ENCODE measurements at places on chromosomes 6 and 20.

DNA sequence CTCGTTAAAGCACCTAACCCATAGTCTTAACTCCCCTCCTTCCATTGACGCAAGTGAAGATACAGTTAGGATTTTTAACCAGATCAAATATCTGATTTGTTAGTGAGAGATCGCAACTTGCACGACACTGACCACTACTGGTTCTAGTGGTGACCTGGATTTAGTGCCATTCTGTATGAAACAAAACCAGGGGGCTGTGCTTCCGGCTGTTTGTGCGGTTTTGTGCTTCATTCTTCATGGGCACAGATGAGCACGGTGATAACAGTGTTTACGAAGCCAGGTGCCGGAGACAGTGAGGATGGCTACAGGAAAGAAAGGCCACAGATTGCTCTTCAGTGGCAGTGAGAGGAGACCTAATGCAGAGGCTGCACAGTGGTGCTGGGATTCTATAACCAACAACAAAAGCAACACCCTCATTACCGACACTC lies 75.5 kb downstream of the NOL4L start:
- DNase-seq = no peak

- peak; percentile 3 for DNase-seq
These were observed 126.8 kb downstream of the ALDH8A1 start for GRCh38 chr6:134822920-134823709.

- no peak for DNase-seq
These were observed 473.1 kb downstream of the CDH26 start for GRCh38 chr20:60431349-60431748.

GRCh38 chr6:142597836-142598235 lies 296.0 kb downstream of the ADGRG6 start:
- DNase-seq = no peak

Measured in anterior cingulate cortex (tissue), 58 donors.